ENCODE measurements at places on chromosomes 12 and 14. TPM values are rescaled to one million over a fixed set of nuclear protein-coding genes. Genes with fewer than 3 reads are reported as not detected.

GRCh38 chr14:95507701-95508103, 8.7 kb downstream of the SYNE3 start:
- DNase-seq = no peak

- DNase-seq = no peak
These were observed 17.4 kb downstream of the ACVRL1 start for GRCh38 chr12:51924551-51925319.

DNA sequence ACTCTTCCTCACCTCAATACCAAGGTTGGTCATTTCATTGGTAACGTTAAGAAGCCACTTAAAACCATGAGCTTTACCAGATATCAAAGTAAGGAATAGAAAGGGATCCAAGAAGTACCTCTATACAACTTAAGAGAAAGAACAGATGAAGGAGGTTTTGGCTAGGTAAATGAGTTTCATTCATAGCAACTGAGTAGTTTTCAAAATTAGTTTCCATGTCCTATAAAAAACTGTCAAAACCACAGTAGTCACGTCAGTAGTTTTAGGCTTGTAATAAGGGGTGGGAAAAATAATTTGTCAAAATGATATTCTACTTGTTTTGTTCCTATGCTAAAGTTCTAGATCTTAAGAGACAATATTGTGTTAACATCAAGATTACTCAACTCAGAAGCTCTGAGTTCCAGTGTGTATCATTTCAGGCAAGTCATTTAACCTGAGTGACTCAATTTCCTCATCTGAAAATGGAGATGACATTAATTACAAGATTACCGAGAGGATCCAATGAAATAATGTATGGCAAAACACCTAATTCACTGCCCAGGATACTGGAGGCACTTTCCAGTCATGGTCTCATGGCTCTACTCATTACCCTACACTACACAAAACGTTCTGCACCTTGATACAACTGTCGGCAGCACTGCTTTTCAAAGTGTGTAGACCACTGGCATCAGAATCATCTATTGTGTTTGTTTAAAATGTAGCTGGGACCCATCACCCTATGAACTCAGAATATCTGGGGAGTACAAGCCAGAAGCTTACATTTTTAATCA, 24.1 kb upstream of the SLC6A13 start:
- DNase-seq = no peak

- DNase-seq = no peak
These were observed 2.7 kb upstream of the NUAK1 start for GRCh38 chr12:106141452-106141851.

DNA sequence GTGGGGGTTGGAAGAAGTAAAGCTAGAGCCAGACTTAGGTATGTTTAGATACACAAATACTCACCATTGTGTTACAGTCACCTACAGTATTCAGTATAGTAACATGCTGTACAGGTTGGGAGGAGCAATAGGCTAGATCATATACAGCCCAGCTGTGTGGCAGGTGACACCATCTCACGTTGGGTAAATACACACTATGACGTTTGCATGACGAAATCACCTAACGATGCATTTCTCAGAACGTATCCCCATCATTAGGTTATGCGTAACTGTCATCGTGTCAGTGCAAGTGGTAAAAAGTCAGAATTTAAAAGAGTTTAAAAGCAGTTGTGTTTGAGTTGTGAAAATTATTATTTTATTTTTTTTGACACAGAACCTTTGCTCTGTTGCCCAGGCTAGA, 167.1 kb downstream of the APAF1 start:
- no peak for DNase-seq

DNA sequence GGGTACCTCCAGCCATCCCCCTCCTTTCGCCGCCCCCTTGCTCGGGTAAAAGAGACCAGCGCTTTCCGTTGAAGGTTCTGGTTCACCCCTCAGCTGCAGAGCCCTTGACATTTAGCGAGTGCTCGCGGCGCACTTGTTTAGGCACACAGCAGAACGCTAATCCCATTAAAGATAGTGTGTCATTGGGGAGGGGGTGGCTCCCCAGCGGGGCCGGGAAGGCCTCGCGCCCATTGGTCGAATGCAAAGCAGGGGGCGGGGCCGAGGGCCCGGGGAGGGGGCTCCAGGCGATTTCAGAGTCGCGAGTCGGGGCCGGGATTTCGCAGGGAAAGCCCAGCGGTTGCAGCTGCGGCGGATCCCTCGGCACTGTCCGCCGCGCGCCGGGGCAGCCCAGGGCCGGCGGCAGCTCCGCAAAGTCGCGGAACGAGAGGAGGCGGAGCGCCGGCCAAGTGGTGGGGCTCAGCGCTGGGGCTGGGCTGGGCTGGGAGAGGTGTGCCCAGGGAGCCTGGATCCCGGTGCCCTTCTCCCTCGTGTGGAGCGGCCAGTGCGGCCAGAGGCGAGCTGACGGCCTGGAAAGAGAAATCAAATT, 122.9 kb downstream of the TSPAN9 start:
- DNase-seq = no peak

DNA sequence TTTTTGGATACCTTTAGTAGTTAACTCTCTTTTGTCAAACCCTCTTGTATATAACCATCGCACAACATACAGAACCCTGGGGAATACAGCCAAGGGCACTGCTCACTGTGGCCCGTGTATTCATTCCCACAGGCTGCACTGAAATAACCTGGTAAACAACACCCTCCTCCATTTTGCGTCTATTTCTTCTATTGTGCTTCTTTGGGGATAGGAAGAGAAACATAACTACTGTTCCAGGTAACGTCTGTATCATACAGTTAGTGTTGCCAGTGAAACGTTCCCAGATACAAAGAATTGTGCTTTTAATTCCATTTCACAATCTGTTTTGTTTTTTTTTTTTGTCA, 9.6 kb downstream of the C12orf76 start:
- no peak for DNase-seq

DNA sequence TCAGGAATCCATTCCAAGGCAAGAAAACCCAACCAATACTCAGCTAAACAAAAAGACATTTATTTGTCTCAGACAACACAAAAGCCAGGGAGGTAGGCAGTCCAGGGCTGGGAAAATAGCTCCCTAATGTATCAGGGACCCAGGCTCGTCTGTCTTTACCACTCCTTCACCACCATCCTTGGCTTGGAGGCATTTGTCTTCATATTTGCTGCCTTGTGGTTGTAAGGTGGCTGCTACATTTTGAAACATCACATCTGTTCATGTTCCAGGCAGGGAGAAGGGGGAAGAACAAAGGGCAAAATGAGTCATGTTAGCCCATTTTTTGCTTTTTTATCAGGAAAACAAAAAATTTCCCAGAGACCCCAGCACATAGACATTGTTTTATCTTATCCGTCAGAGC, 44.8 kb upstream of the PCED1B start:
- DNase-seq = no peak

- no peak for DNase-seq
These were observed 8.4 kb upstream of the INF2 start for GRCh38 chr14:104680806-104681688.

DNA sequence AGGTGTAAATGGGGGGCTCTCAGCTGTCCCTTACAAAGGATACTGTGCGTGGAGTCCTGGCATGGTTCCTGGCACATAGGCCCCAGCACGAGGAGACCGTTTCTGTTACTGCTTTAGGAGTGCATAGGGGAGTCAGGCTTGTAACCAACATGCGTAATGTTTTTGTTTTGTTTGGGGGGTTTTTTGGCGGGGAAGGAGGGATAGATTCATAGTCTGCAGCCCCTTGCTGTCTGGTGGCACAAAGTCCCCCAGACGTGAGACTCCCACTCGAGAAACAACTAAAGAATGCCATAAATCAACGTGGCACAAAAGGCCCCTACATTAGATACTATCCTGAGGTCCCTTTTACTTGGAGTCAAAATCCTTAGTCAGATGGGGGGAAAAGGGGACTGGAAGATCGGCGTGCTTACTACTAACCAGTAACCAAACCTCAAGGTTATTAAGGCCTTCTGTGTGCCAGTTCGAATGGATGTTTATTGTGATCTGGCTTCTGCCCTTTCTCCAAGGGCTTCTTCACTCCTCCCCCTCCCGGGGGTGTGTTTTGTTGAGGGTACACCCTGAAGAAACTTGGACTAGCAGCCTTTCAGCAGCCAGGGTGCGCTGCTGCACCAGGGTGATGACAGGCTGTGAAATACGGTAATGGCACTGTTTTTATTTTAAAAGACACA, 874 bp downstream of the ISCU start:
- DNase-seq = peak; percentile 90

- no peak for DNase-seq
These were observed 3.9 kb upstream of the ENDOU start for GRCh38 chr12:47729233-47729632.

GRCh38 chr14:57712698-57713097, 153.2 kb downstream of the SLC35F4 start:
- DNase-seq = no peak

GRCh38 chr14:101125719-101126651, 222.5 kb upstream of the RTL1 start:
- DNase-seq = no peak

DNA sequence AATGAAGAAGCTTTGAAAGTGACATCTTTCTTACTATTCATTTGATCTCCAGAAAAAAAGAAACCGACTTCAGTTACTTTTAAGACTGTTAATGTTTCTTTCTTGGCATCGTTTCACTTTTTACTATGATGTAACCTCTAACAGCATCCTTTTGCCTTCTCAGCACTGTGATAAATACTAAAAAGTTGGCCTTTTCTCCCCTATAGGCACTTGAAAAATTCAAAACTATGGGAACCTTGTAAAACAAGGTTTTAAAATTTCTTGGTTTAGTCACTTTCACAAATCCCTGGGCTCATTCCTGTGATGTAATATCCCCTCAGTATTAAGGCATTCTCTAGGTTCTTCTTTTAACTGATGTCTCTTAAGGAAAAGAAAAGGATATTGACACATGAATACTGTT, 281.8 kb downstream of the EGLN3 start:
- no peak for DNase-seq

DNA sequence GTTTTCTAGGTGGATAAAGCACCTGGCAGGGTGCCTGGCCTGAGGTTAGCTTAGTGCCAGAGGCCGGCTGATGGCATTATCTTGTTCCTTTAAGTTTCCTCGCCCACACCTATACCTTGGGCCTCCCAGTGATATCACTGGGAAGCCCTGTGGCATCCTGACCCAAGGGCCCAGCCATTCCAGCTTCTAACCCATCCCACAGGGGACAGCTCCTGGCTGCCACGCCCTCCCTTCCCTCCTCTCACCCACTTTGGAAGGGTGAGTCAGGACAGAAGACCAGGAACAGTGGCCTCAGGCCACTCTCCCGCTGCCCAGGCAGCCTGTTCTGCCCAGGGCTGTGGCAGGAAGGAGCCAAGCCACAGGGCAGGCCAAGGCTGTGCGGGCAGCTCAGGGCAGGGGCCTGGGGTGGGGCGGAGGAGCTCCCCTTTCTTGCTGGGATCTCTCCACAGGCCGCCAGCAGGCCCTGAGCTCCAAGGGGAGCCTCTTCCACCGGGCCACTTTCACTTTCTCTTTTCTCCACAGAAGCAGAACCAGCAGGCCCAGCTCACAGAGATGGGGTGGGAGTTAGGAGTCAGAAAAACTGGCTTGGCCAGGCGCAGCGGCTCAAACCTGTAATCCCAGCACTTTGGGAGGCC, 75.1 kb downstream of the IRF2BPL start:
- DNase-seq = peak; percentile 27

DNA sequence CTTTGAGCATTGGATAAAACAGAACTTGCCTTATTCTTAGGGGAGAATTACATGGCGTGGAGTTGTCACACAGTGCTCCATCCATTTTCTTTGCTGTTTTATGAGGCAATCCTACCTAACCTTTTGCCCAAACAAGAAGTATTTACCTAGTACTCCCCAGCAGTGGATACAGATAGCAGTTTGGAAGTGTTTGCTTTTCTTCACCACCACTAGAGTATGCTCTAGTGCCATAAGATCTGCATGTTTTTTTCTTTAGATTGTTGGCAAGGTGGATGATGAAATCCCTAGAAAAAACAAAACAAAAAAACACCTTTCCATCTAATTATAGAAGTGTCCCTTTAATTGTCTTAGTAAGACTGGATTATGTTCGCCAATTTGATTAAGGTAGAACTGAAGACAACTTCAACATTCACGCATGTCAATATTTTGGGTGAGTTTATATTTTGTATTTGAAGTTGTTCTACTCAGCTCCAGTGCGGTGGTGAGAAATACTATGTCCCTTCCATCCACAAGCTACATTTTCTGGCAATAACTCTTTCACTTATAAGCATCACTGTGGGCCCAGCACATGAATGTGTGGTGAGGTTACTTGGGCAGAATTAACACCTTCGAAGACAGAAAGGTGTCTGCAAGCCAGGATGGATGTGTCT, 23.6 kb upstream of the TMEM260 start:
- peak; percentile 16 for DNase-seq

The MTRFR gene
- 39.4 TPM for total RNA-seq

The AMHR2 gene
- not detected for total RNA-seq

The HVCN1 gene
- total RNA-seq = 3.8 TPM

The MYO1A gene
- total RNA-seq = 0.81 TPM

The ACRBP gene
- 1.7 TPM for total RNA-seq
